ENCODE measurements at places on chromosomes 5 and 9. TPM values are rescaled to one million over a fixed set of nuclear protein-coding genes. Genes with fewer than 3 reads are reported as not detected.

Gene PKD2L2
- total RNA-seq = not detected

Gene CCDC69
- 90.4 TPM for total RNA-seq

Gene TICAM2
- total RNA-seq = 0.82 TPM

Gene SLC25A48
- not detected for total RNA-seq

Gene CCDC183
- total RNA-seq = 2.9 TPM

Gene SAXO1
- total RNA-seq = not detected

Gene RABGAP1
- 42.0 TPM for total RNA-seq

Gene SLC6A18
- total RNA-seq = not detected

Gene DMRT3
- total RNA-seq = not detected

Gene AIF1L
- total RNA-seq = 0.67 TPM

Gene SLC23A1
- total RNA-seq = 0.86 TPM

Gene INSL4
- not detected for total RNA-seq

Gene GDF9
- total RNA-seq = 1.9 TPM

Gene SPINK6
- total RNA-seq = not detected

Gene CNTNAP3
- total RNA-seq = not detected

Gene OLFM1
- not detected for total RNA-seq

Gene CARTPT
- not detected for total RNA-seq

Gene LCN2
- total RNA-seq = not detected

Gene CDC25C
- total RNA-seq = not detected

Gene MEIKIN
- 1.6 TPM for total RNA-seq

Gene SLC28A3
- not detected for total RNA-seq

Gene SLC45A2
- not detected for total RNA-seq

Gene OTP
- total RNA-seq = not detected

Gene FAM200C
- total RNA-seq = 0.76 TPM

Gene PALM2AKAP2
- total RNA-seq = not detected

Gene SLC6A19
- total RNA-seq = not detected

Gene CA9
- not detected for total RNA-seq

Gene GRXCR2
- not detected for total RNA-seq

Gene SLCO6A1
- not detected for total RNA-seq

Gene FOXD4L6
- total RNA-seq = not detected

Gene CDC23
- 23.8 TPM for total RNA-seq

Gene TLX3
- total RNA-seq = not detected

Gene PDZD2
- total RNA-seq = 0.66 TPM

Gene PRRX2
- total RNA-seq = 0.26 TPM

Gene ACOT12
- not detected for total RNA-seq

Gene GPR151
- not detected for total RNA-seq

Gene DBH
- 0.78 TPM for total RNA-seq

Gene NFIL3
- 18.3 TPM for total RNA-seq

Gene FYB1
- 580 TPM for total RNA-seq

Gene PPP3R2
- total RNA-seq = not detected

Gene EQTN
- total RNA-seq = not detected

Gene PCSK1
- not detected for total RNA-seq

Gene EDIL3
- not detected for total RNA-seq

Gene TMEM171
- not detected for total RNA-seq

Gene GLRX
- total RNA-seq = 73.3 TPM

Gene SLC25A2
- 0.49 TPM for total RNA-seq

Gene TTC23L
- total RNA-seq = not detected

Gene PNPLA7
- total RNA-seq = 18.8 TPM

Gene ORM2
- total RNA-seq = 1.4 TPM

Gene SLC34A1
- not detected for total RNA-seq

Gene C9orf153
- total RNA-seq = 0.66 TPM

Gene CMBL
- 0.54 TPM for total RNA-seq

Gene HNRNPH1
- 1,278 TPM for total RNA-seq

All from T-cell (primary cell).